ENCODE measurements at places on chromosomes 12 and 14. TPM values are rescaled to one million over a fixed set of nuclear protein-coding genes. Genes with fewer than 3 reads are reported as not detected.

Gene TMEM121
- 10.2 TPM for total RNA-seq

Gene MRPL42
- 60.9 TPM for total RNA-seq

Gene SLC39A2
- not detected for total RNA-seq

Gene MFAP5
- total RNA-seq: not detected

Gene VCPKMT
- total RNA-seq: 6.9 TPM

Gene GSG1
- not detected for total RNA-seq

Gene TEX52
- 0.20 TPM for total RNA-seq

Gene CELA1
- total RNA-seq: not detected

Gene DTX3
- 33.5 TPM for total RNA-seq

Gene TAMALIN
- 32.9 TPM for total RNA-seq

Gene CEP290
- total RNA-seq: 10.3 TPM

Gene MYF6
- not detected for total RNA-seq

GRCh38 chr12:48074266-48074665 is 31.6 kb downstream of the SENP1 start:
- no peak for DNase-seq

GRCh38 chr12:41334390-41334789 is 146.3 kb downstream of the PDZRN4 start:
- DNase-seq: no peak

DNA sequence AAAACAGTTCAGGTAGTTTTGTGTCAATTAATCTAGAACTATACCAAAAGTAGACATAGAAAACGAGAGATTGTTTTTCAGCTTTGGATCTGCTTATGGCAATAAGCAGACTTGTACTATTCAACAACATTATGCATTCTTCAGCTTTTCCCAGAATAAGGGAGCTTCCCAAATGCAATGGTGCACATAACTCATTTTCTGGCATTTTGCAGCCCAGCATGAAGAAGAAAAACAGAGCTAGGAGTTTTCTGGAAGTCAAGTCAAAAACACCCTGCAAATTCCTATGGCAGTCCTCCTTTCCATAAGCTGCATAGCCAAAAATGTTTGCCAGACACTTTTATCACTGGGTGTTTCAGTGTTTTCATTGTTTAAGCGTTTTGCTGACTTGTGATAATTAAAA is 314.7 kb downstream of the NAV3 start:
- no peak for DNase-seq

GRCh38 chr14:41419709-41420108 is 187.0 kb upstream of the LRFN5 start:
- DNase-seq: no peak

DNA sequence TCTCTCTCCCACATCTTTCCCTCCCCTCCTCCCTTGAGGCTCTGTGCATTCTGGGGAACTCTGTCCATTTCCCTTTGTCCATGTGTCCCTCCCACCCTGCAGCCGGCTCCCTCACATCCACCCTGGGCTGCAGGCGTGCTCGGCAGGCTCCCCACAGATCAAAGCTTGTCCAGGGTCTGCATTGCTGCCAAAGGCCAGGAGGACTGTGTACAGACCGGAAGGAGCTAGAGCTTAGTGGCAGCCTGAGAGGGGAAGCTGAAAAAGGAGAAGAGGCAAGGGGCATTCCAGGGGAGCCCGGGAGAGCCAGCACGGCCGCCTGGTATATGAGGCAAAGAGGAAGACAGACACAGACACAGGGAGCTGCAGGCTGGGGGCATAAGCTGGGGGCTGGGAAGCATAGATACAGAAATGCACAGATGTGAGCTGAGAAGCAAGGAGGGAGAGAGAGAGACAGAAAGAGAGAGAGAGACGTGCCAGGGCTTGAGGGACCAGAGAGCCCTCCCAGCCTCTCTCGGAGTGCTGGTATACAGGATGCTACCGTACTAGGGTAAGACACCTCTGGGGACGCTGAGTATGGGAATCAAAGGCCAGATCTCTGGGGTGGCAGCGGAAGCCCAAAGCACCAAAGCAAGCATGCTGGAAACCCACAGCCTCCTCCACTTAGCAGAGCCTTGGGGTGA is 3.3 kb downstream of the CD4 start:
- no peak for DNase-seq

GRCh38 chr12:117284140-117284539 is 77.3 kb downstream of the NOS1 start:
- no peak for DNase-seq

DNA sequence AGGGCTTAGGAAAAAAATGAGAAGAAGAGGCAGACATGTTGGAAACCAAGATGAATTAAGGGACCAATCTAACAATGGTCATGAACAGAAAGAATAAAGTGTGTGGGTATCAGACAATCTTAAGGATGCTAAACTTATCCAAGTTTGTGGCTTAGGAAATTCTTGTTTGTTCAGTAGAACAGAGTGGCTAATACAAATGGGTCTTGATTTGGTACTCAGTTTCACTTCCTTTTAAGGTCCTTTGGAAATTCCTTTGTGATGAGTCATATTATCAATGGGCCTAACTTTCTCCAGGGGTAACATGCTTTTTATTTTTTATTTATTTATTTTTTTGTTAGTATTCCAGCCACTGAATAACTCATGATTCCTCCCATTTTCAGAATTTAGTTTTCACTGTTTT is 1154.7 kb upstream of the FLRT2 start:
- DNase-seq: no peak

GRCh38 chr12:108174641-108175040 is 45.6 kb downstream of the WSCD2 start:
- no peak for DNase-seq

- DNase-seq: no peak
Observed at GRCh38 chr12:111868676-111869588, 26.9 kb downstream of the MAPKAPK5 start.

DNA sequence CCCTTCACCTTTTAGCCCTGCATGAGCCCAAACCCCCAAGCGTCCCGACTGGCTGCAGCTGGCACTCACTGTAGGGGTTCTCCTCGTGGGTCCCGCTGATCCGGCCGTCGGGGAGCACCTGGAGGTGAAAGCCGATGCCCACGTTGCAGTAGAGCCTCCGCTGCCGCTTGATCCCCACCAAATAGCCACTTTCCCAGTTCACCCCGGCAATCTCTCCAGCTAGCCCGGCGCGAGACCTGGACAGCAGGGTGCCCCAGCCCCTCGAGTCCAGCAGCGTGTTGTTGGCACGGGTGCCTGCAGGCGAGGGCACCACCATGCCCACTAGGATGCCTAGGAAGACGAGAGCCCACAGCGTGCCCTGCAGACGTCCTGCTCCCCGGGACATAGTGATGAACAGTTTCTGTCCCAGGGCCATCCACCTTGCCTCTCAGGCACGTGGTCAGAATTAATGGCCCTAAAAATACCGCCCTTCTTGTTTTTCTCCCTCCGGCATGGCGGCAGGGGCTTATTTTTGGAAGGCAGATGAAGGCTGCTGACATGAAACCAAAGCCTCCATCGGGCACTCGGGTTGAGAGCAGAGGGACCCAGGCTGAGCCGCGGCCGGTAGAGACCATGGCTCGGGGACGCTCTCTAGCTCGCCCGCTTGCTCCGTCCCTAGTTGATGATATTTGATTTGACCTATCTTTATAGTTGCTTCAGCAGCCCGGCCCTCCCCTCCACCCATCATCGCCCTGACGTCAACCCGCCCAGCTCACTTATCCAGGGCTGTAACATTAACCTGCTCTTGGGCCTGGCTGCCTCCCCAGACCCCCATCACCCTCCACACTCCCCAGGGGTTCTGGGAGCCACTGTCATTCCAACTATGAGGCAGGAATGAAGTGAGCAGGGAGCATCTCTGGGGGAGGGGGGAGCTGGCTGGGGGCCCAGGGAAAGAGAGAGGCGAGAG is at the start of gene FGF6:
Gene FGF6 (minus strand): TSS at position 660 of the 946 bp plus-strand sequence. CDS start 245 bp downstream, at position 415.
- no peak for DNase-seq

- no peak for DNase-seq
Observed at GRCh38 chr12:23579257-23579656, 370.2 kb downstream of the SOX5 start.

DNA sequence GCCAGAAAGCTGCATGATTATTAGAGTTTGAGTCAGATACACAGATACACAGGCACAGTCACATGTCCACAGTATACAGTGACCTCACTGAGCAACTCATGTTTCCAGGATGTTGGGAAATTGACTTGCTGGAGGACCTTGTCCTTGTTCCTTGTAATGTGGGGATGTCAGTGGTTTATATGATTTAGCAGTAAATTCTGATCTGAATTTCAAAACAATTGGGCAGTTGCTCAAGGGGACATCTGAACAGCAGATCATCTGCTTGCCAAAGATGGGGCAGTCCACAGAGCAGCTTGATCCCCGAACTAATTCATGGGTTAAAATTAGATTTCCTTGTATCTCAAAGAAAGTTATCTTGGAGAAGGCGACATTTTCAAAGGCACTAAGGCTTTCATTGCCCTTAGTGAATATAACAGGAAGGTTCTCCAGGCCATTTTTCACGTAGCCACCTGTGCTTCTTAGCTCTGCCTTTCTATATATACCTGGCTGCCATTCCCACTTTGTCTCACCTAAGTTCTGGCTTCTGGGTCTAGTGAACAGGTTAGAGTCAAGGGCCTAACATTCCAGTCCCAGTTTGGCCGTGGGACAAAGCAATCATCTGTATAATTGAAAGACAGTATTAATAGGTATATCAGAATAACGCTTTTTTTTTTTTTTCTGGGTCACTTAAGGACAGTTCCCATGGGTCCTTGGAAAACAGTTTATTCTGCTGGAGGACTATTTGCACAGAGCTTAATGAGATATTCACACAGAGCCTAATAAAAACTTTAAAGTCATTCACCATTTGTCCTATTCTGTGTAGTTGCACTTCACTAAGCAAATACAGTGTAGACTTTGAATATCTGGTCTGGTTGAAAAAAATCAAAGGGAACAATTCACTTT is 64.9 kb upstream of the STRN3 start:
- no peak for DNase-seq

DNA sequence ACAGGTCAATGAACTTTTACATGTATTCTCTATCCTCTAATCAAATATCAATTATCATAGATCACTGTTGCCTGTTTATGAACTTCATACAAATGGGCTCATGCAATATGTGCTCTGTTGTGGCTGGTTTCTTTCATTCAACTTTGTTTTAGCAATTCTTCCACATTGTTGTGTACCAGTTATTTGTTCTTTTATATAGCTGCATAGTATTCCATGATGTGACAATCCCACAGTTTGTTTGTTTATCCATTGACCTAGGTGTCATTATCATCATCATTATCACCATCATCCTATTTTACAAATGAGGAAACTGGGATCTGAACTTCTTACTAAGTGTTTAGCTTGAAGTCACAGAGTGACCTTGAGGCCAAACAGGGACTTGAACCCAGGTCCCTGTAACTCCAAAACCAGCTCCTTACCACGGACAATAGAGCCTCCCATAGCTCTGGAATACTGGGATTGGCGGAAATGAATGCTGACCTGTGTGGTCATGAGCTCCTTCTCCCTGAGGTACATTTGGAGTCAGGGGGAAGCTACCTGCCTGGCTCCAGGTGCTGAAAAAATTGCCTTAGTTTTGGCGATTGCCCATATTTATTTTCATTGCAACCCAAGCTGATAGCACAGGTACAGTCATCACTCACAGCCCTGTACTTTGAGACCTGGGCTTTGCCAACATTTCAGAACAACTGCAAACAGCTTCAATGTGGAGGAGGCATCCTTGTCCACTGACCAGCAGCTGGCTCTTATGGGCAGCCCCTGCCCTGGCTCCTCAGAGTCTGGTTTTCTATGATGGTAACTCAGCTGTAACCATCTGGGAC is 9.2 kb downstream of the ZFP36L1 start:
- DNase-seq: peak; percentile 23

DNA sequence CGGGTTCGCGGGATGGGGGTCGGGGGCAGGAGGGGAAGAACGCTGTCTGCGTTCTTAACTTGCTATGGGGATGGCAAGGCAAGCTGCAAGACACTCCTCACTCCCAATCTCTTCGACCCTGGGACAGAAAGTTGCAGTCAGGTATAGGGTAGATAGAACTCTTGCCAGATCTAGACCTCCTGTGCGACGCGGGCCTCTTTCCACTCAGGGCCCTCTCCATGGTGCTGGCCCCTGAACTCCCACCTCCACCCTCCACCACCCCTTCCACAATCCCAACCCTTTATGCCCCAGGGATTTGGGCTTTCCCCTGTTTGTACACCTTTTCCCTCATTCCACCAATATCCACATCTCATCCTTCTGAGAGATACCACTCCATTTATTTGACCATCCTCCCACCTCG is 812 bp downstream of the NABP2 start:
- no peak for DNase-seq

GRCh38 chr14:60651086-60651795 is 2.0 kb upstream of the SIX1 start:
- no peak for DNase-seq

GRCh38 chr12:104886418-104887401 is 71.4 kb downstream of the SLC41A2 start:
- DNase-seq: no peak

GRCh38 chr12:75937486-75937885 is 94.1 kb downstream of the PHLDA1 start:
- no peak for DNase-seq

All from activated naive CD4-positive, alpha-beta T cell treated with anti-CD3 and anti-CD28 coated beads, Interleukin-2, amount 50 U/mL, for 72 hours (primary cell).